ENCODE measurements at places on chromosomes 4 and X. TPM values are rescaled to one million over a fixed set of nuclear protein-coding genes. Genes with fewer than 3 reads are reported as not detected.

- DNase-seq = no peak
These were observed 59.3 kb downstream of the AREG start for GRCh38 chr4:74504212-74504611.

GRCh38 chr4:18850867-18851266, 829.3 kb upstream of the LCORL start:
- no peak for DNase-seq

- no peak for DNase-seq
These were observed 206.3 kb downstream of the SLC7A11 start for GRCh38 chr4:138035781-138036258.

GRCh38 chr4:8507624-8508023, 67.0 kb downstream of the TRMT44 start:
- no peak for DNase-seq

Gene NAP1L2
- total RNA-seq = 33.4 TPM

Gene PRR32
- total RNA-seq = not detected
